ENCODE measurements at places on chromosomes 11 and 22.

DNA sequence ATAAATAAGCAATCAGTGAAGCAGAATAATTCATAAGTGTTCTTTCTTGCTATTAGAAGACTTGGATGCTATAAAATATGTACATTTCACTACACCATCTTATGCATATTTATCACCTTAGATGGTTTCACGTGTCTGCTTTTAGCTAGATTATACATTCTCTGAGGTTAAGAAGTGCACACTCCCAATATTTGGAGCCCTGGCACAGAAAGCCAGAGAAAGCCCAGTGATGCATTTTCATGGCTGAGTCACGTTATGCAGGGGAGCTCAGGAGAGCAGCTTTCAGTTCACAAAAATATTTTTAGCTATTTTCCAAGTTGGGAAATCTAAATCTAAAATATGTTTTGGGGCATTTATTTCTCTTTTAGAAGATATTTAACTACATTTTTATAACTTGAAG lies 5.1 kb upstream of the TP53AIP1 start:
- no peak for DNase-seq

DNA sequence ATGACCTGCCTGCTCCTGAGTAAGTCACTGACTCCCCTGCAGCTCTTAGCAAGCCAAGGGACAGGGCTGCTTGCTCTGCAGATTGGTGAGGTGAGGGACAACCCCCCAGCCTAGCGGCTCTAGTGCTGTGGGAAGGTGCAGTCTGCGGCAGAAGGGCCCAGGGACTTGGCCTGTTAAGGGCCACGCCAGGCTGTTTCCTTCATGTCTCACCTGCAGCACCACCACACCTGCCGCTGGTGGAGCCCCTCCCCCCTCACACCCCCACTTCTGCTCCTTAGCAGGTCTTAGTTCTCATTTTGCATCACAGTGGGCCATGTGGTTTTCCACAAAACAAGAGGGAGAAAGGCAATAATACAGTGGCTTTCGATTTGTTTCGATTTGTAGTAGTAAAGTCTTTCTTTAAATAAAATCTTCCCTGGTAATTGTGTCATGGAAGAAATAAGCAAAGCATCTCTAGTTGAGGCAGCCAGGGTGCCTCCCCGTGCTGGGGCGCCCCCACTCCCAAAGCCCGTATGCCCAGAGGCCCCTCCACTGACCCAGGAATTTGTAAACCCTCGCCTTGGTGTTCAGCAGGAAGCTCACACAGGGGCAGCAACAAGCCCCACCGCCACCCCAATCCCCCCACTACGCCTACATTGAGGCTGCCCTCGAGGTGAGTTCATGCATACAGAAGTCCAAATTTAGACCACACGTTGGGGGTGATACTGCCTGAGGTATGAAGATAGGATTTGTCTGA lies 86.5 kb upstream of the CLDN5 start:
- peak; percentile 33 for DNase-seq

- no peak for DNase-seq
These were observed 238.4 kb upstream of the DDI1 start for GRCh38 chr11:103798026-103798425.

DNA sequence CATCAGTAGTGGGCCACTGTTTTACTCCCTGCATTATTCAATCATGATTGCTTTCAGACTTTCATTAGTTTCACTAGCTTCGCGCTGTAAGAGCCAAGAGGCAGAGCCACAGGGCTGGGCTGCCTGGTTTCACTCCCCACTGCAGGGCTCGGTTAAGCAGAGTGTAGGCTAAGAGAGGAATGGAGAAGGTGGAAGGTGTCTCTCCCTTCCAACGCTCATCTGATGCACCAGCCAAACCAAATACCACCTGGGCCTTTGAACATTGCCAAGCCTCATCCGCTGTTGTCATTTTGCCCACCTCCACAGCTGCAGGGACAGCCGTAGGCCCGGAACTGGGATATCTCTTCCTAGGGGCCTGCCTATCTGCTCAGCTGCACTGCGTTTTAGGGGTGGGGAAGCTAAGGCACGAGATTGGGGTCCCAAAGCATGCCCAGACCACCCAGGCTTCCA lies 480 bp upstream of the SMARCB1 start:
- no peak for DNase-seq

DNA sequence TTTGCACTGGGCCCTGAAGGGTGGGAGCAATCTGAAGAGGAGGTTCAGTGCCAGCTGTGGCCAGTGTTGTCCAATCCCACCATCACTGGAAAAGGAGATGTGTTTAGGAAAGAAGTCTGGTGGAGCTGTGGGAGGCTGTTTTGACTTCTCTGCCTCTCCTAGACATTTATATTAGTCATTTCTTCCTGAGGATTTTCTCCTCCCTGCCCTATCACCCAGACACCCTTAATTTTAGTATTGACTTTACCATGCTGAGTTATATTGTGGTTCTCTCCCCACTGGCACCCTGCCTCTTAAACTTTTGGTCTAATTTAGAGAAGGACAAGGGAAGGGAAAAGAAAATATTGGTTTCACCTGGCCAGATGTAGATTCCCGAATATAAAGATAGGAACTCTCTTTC lies 159.1 kb downstream of the WNT11 start:
- no peak for DNase-seq

GRCh38 chr11:70713988-70714665 lies 315.8 kb downstream of the CTTN start:
- DNase-seq, result no peak

DNA sequence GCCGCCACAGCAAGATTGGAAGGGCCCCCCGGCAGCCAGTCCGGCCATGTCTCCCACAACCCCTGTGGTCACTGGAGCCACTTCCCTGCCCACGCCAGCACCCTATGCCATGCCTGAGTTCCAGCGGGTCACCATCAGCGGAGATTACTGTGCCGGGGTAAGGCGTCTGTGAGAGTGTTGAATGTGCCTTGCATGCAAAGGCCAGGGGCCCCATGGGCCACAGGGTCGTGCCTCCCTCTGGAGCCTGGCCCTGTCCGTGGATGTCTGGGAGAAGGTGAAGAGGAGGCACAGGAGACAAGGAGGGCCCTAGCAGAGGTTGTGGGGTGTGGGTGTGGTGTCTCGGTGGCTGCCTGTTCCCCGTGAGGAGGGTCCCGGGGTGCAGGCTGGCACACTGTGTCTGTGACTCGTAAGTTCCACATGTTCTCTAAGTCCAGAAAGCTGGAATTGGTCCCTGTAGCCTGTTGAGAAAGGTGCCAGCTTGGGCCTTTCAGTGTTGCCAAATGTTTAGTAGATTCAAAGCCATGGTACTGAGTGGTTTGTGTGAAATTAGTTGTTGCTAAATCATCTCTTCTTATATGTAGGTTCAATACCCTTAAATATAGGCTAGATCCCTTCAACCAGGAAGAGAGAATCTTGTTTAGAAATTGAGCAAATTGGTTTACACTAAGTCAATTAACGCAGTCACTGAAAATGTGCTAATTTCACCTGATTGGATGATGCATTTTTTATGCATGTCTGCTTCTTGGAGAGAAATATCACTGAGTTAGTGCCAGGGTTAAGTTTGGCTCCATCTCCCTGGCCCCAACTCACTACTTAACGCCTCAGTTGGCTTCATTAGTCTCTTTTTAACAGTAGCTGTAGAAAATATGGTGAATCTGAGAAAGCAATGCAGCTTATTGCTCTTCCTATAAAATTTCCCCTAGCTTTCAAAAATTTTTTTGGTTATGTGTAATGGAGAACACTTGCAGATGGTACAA lies 23.8 kb downstream of the AMPD3 start:
- no peak for DNase-seq

DNA sequence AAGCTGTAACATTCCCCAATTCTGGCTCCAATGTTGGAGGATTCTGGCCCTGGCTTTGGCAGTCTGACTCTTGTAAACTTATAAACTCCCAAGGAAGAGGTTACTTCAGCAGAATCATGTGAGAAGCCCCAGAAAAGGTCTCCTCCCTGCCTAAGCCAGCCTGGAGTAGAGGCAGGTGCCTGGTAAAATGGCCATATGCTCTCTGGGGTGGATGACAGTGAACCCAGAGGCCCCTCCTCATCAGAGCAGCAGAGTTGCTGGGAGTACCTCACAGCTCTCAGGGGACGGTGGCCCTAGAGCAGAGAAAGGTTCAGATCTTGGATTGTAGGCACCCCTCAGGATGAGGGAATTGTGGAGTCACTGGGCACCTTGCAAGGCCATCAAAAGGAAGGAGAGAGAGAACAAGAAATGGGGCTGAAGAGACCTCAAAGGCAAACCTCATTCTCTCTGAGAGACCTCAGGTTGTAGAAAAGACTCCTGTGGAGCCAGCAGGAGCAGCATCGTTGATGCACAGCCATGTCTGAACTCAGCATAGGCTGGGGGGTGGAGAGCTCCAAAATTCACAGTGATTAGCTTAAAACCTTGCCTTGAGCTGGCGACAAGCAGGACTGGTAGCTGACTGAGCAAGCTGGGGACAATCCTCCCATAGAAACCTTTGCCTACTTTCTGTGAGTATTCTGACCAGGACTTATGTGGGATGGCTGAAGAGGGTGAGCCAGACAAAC lies 4.9 kb upstream of the P2RY6 start:
- no peak for DNase-seq

DNA sequence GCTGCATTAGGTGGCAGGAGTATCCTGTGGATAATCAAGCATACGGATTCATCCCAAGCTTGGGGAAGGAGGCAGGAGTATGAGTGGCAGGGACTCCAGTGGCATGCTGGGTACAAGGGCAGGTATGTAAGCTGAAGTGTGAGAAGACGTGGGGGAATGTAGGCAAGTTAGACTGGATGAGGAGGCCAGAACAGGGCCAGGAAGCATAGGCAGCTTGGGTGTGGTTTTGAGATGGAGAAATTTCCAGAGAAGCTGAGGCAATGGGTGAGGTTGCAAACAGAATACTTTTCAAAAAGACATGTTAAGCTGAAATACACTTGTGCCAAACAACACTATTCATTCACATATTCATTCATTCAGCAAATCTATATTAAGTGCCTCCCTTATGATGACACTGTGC lies 43.1 kb upstream of the AMOTL1 start:
- no peak for DNase-seq

- DNase-seq, result no peak
These were observed 731 bp upstream of the SLC37A2 start for GRCh38 chr11:125062218-125062930.

DNA sequence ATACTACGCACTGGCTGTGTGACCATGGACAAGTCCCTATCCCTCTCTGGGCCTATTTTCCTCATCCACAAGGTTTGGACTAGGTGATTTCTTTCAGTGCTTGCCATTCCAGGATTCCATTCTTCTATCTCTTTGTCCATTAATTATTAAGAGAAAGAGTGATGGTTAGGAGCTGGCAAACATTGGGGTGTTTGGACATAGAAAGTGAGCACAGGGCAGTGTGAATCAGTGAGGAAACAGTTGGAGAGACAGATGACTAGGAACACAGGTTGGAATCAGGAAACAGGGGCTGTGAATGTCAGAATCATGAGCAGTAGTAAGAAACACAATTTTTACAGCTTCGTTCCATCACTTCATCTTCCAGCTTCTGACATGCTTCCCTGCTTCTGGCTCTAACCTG lies 211.8 kb downstream of the INSC start:
- DNase-seq, result no peak

- no peak for DNase-seq
These were observed 86.0 kb downstream of the RPS6KA4 start for GRCh38 chr11:64444838-64445441.

GRCh38 chr22:46721501-46722085 lies 16.5 kb downstream of the CERK start:
- no peak for DNase-seq

DNA sequence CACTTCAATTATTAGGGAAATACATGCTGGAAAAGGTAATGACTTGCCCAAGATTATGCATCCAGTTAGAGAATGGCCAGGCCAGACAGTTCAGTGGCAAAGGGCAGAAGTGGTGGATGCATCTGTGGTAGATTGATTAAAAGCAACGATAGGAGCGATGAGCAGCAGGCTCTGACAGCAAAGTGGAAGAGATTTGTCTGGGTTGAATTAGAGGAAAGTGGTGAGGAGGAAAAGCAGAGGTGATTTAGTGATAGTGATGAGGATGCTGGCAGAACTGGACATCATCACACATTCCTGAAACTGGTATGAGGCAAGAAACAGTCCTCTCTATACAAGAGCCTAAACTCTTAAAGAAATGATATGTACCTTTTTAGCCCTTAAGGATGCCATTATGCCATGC lies 12.5 kb downstream of the HSD17B12 start:
- DNase-seq, result no peak

GRCh38 chr11:10225553-10225952 lies 68.5 kb downstream of the SBF2 start:
- DNase-seq, result no peak

DNA sequence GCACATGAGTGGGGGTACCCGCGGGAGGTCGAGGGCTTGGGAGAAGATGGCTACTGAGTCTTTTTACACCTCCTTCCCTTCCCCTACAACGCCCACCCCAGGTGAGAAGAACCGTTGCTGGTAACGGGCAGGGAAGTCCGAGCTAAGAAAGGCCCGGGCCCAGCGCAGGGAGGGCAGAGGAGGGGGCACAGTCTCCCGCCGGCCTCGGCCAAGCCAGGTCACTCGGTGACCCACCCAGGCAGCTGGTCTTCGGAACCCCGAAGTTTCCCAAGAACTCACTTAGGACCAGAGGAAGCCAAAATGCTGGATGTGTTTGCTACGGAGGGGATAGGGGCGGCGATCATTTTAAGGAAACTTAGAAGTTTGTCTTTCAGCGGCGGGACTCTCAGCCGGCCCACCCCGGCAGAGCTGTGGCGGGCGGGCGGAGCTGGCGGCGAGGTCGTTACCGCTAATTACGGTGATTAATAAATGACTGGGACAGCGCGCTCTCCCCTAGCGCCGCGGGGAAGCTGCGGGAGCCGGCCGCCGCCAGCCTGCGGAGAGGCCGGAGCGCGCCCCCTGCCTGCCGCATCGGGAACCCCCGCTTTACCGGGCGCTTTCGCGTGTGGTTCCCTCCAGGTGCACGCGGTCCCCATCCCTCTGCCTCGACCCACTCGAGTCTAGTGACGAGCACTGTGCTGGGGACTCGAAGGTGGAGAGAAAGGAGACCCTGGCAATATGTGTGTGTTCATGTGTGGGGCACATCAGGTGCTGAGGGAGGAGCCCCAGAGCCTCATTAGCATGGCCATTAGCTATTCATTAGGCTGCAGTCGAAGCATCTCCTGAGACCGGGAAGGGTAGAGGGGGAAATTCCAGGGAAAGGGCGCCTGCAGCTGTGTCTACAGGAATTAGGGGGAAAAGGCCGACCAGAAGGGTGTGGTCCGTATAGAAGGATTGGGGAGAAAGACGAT lies 945 bp downstream of the ROBO3 start:
- peak; percentile 21 for DNase-seq

GRCh38 chr22:34308101-34308500 lies 387.8 kb upstream of the LARGE1 start:
- no peak for DNase-seq

GRCh38 chr11:65577756-65578109 lies 1.9 kb downstream of the EHBP1L1 start:
- no peak for DNase-seq

- no peak for DNase-seq
These were observed 7.2 kb upstream of the IL18BP start for GRCh38 chr11:71991494-71991893.

All from stimulated activated CD8-positive, alpha-beta memory T cell treated with anti-CD3 and anti-CD28 coated beads, Interleukin-15, amount 100 ng/mL, for 48 hours (primary cell).